Adipocyte (in vitro differentiated cells): ENCODE measurements at places on chromosomes 5 and 9.

GRCh38 chr9:34233672-34234071 is 54.8 kb downstream of the UBAP1 start:
- DNase-seq, result peak; percentile 43

DNA sequence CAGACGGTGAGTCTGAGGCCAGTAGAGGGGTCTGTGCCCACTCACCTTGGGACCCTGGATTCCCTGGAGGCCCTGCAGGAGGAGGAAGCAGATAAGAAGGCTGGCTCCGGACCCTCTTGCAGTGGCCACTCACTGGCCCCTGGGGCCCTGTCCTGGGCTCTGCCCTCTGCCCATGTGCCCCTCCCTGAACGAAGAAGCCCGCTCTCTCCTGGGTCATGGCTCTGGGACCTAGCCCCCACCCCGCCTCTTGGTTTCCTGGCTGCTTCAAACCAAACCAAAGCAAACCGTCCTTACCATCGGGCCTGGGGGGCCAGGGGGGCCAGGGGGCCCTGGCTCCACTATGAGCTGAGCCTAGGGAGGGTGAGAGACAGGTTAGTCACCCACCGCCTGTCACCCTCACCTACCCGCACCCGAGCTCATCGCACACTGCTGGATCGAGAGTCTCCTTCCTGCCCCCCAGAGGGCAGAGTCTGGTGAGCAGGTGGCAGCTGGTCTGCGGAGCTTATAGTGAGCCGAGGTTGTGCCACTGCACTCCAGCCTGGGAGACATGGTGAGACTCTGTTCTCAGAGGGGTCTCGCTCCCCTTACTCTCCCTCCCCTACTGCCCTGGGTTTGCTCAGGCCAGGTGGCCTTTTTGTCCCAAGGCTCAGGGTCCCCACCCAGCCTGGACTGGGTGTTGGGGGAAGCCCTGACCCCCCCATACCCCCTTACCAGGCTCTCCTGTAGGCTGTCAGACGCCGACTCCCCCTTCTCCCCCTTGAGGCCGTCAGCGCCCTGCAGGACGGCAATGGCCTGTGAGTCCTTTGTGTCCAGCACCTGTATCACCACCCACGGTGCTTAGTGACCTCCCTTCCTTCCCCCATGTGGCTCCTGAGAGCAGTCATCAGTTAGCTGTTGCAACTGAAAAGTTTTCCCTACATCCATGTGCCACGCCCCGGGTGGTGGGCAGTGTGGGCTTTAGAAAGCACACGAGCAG is 15.2 kb upstream of the PHYKPL start:
- no peak for DNase-seq

GRCh38 chr5:145591578-145591977 is 243.6 kb downstream of the PRELID2 start:
- no peak for DNase-seq

DNA sequence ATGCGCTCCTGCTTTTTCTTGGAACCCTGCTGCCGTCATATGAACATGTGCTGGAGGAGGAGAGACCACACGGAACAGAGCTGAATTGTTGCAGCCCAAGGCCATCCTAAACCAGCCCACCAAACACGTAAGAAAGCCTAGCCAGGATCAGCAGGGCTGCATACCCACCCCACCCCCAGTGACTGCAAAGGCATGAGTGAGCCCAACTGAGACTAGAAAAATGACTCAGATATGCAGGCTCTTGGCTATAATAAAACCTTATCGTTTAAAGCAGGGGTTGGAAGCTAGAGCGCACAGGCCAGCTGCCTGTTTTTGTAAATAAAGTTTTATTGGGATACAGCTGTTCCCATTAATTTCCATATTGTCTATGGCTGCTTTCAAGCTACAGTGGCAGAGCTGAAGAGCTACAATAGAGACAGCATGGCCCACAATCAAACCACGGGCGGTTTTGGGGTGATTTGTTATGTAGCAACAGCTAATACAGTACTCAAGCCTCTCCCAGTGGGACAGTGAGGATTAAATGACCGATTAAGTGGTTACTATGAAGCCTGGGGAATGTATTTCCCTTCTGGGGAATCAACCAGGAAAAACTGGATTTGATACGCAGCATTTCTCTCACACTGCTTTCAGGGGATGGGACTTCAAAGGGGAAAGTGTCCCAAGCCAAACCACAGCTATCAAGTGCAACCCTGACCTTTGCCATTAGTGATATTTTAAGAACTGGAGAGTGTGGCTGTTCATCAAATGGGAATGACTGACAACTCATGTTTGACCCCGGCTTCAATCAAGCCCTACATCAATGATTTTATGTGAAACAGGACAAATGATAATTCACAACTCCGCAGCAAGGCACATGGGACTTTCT is 6.3 kb downstream of the SHB start:
- DNase-seq, result peak; percentile 43

- peak; percentile 91 for DNase-seq
These were observed 3.7 kb downstream of the TLN1 start for GRCh38 chr9:35728041-35728971.

GRCh38 chr5:21574961-21575360 is 1278.2 kb downstream of the CDH12 start:
- DNase-seq, result no peak

DNA sequence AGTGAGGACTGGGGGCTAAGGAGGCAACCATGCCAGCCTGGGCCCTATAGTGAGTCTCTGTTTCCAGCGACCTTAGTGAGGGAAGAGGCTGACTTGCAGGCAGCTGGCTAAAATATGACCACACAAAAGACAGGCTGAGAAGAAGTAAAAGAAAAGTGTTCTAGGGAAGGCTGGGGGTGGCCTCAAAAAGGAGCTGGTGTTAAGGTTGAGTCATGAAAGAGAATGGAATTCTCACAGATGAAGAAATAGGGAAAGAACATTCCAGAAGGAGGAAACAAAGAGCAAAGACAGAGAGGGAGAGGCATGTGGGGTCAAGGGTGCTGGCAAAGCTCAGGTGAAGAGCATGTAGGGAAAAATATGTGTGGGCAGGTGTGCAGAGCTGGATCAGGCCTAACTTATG is 302.7 kb upstream of the RFX3 start:
- peak; percentile 69 for DNase-seq

DNA sequence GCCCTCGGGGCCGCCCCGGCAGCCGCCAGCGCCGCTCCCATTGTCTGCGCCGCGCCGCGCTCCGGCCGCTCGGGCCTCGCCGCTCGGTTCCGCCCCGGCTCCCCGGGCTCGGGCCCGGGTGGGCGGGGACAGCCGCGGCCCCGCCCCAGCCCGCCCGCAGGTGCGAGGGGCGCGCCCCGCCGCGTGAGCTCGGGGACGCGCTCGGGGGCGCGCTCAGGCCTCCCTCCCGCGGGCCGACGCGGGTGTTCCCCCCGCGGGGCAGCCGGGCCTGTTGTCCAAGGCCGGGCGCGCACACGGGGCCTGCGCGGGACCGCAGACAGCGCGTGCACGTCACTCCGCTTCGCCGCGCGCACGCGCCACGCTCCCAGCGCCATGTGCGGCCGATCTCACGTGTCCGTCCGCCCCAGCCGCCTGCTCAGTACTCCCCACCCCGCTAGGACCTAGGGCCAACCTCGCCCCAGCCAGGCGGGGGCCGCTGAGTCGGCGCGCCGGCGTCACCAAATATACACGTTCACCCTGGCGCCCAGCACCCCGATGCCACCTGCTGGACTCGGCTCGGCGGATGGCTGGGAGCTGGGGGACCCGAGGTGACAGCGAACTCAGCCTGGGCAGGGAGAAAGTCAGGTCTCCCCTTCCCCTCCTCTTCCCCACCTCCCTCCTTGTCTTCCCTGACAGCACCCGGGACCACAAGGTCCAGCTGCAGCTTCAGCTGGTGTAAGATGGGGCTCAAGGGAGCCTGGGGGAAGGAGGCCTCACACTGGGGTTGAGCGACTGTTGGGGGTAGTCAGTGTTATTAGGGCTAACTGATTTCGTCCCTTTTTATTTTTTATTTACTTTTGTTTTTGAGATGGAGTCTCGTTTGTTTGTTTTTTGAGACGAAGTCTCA is 14.3 kb downstream of the GBGT1 start:
- DNase-seq, result peak; percentile 93

GRCh38 chr5:105616599-105616998 is 2054.0 kb upstream of the NUDT12 start:
- DNase-seq, result no peak

DNA sequence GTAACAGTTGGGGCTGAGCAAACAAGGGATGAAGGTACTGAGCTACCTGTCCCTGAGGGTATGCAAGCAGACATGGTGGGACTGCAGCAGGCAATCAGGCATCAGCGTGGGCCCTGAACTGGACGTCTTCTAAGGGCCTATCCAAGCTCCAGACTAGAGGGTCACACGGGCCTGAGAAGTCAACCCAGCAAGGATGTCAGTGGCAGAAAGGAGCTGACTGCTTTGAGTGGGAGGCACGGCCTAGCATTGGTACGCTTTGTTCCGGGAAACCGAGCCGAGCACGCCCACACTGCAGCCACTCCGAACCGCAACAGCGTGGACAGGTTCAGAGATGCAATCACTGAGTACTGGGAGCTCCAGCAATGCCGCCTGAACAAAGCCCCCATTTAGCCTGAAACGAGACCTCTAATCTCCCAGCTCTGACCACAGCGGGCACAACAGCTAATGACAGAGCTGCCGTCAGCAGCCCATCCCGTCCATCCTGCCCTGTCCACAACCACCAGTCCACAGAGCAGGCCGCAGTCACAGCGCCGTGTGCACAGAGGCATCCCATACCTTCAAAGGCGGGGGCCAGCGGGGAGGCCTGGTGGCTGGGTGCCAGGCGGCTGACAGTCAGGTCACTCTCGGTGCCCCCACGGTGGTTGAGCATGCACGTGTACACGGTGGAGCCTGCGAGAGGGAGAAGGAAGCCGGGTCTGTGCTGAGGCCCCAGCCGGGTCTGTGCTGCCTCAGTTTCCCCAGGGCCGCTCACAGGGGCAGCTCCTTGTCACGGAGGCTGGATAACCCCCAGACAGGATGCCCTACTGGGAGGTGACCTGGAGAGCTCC is 44.2 kb downstream of the SARDH start:
- no peak for DNase-seq

GRCh38 chr9:14061936-14062585 is 251.9 kb downstream of the NFIB start:
- DNase-seq, result no peak

GRCh38 chr9:28668158-28668557 is 1094.9 kb upstream of the C9orf72 start:
- no peak for DNase-seq

DNA sequence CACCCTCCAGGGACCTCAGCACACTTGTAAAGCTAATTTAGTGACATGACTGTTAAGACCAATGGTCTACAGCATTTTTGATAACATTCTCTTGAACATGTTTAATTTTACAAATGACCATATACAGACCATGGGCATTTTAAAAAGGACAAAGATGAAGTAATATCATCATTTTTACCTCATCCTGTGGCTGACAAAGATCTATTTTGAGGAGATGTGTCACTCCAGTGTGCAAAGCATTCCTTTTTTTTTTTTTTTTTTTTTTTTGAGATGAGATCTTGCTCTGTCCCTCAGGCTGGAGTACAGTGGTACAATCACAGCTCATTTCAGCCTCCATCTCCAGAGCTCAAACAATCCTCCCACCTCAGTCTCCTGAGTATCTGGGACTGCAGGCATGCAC is 118.2 kb upstream of the TBC1D2 start:
- DNase-seq, result no peak

GRCh38 chr9:13447843-13448422 is 168.4 kb upstream of the MPDZ start:
- no peak for DNase-seq

GRCh38 chr5:152501294-152501693 is 96.2 kb upstream of the NMUR2 start:
- no peak for DNase-seq

DNA sequence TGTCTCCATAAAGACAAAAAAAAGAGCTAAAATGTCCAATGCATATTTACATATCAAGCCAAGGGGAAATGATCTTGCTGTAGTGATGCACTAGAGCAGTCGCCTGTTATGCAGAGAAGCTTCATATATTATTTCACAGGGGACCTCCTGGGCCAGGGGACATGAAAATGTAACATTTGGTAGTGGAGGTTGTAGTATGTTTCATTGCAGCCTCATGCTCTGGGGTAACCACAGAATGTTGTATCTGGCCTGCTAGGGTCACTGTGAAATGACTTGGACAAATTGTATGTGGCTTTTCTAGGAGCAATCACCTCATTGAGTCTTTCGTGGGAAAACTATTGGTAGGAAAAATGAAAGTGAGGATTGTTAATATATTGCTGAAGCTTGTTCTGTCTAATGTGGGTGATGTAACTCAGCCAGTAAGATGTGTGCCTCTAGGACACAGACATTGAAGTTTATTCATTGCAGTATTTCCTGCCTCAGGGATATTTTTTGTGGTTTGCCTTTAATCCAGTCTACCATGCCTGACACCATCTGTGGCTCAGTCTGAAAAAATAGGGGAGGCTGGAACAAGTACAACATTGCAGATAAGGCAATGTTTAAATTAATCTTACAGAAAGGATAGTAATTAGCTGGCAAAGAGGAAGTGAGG is 430.8 kb upstream of the TNC start:
- peak; percentile 56 for DNase-seq

- no peak for DNase-seq
These were observed 506.2 kb downstream of the GABRG2 start for GRCh38 chr5:162573758-162574157.

DNA sequence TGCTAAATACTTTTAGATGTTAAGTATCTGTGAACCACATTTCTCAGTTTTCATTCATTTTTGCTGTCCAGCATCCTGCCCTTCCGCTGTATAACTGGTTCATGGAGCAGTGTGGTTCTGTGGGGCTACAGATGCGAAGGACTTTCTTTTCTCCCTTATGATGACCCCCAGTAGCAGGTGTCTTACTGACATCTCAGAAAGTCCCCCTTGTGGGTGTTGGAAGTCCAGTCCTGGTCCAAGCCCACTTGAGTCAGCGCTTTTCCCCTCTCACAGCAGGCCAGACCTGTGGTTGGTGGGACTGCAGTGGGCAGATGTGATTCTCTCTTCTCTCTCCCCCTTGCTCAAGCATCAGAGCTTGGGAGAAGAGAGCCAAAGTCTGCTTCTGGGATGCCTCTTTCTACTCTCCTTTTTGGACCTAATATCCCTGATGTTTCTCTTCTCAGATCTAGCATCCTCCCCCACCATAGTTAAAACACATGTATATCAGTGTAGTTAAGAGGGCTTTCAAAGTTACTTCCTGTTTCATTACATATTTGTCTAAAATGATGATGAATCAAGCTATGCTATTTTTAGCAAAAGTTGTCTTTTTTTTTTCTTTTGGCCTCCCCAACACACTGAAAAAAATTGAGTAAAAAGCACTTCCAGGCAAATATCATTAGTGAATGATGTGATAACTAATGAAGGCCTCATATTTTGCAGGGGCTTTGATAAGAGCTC is 119.5 kb upstream of the ZNF618 start:
- DNase-seq, result peak; percentile 26

GRCh38 chr5:131462454-131462853 is 172.6 kb downstream of the RAPGEF6 start:
- no peak for DNase-seq

DNA sequence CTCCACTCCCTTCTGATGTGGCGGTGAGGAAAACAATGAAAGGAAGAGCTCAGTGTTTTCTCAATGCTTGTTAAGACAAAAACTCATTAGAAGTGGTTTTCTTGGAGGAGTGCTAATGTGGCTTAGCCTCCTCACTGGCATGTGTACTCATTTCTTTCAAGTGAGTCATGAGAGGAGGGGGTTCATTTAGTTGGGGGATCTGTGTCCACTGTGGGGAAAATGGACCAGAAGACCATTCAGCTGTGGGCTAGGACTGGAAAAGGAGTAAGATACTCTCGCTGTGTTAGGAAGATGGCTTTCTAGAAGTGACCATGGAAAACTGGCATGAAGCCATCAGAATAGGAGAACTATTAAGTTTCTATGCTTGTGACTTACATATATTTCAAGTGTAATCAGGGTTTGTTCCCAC is 23.5 kb downstream of the KLF9 start:
- no peak for DNase-seq
